Gastrocnemius medialis (tissue), 4 donors: ENCODE measurements at places on chromosomes 11 and 22.

DNA sequence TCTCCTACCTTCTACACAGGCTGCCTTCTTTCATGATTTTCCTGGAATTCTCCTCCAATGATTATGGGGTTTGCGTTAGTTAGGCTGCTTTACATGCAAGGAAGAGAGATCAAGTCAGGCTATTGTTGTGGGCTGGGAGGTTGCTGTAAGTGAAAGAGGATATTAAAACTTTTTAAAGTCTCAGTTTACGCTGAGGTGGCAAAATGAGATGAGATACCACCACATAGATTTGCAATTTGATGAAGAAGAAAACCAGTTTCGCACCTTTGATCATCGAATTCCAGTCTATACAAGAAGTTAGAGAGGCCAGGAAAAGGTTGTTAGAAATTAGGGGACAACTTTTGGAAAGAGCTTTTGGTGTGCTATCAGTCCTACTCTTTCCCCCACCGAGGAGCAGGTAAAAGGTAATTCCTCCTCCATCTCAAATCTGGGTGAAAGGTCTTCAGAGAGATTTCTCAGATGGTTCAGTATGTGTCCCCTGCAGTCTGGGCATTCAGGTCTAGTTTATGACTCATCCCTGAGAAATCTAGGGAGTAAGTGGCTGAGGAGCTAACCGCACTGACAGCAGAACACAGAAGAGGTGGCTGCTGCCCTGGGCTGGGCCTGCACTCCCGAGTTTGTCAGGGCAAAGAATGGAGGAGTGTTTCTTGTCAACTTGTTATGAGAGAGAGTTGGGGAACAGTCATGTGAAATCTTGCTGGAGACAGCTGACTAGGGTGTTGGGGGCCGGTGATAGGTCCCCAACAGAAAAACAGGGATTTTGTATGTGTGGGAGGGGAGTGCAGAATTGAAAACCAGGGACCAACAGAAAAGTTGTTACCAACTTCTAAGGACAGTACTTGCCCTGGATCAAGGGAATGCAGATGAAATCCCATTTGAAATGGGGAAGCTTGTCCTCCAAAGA lies 34.7 kb downstream of the CCDC83 start:
- no peak for DNase-seq
- no peaks in the 10 kb centered on the region for H3K4me1 ChIP-seq
- no peaks in the 10 kb centered on the region for H3K36me3 ChIP-seq
- H3K27ac ChIP-seq: no peak overlapping the region

DNA sequence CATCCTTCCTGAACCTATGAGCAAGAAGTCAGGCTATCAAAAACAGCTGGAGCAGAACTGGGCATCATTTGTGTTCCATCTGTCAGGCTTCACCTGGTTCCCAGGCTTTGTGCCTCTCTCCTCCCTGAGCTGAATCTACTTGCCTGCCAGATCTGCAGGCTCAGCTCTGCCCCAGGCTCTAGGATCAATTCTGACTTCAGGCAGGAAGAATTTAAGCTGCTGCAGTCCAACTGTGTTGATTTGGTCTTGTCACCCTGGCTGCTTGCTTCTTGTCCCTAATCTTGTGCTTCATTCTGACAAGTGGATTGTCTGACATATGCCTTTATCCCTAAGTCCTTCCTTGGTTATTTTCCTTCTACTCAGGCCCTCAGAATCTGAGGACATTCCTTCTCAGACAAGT lies 31.6 kb upstream of the CADM1 start:
- no peaks in the 10 kb centered on the region for H3K36me3 ChIP-seq
- H3K27ac ChIP-seq: no peak overlapping the region
- no peak overlapping the region for H3K4me3 ChIP-seq

GRCh38 chr22:39789788-39790187 lies 103.8 kb downstream of the ENTHD1 start:
- no peaks in the 10 kb centered on the region for H3K4me1 ChIP-seq
- DNase-seq: no peak
- H3K36me3 ChIP-seq: no peaks in the 10 kb centered on the region
- H3K27me3 ChIP-seq: no peaks in the 10 kb centered on the region
- no peak overlapping the region for H3K27ac ChIP-seq
- no peak overlapping the region for H3K4me3 ChIP-seq

GRCh38 chr11:36131721-36132397 lies 157.4 kb downstream of the COMMD9 start:
- no peaks in the 10 kb centered on the region for H3K27me3 ChIP-seq
- H3K4me3 ChIP-seq: no peak overlapping the region
- no peaks in the 10 kb centered on the region for H3K36me3 ChIP-seq
- DNase-seq: peak; percentile 31
- H3K27ac ChIP-seq: no peak overlapping the region

- H3K27ac ChIP-seq: peak within 1 kb of the TSS; percentile 73
- H3K4me1 ChIP-seq: peaks cover 31% of the 10 kb centered on the region
- no peaks in the 10 kb centered on the region for H3K27me3 ChIP-seq
- peak within 1 kb of the TSS; percentile 88 for H3K4me3 ChIP-seq
These were observed at the start of gene TMEM223 for GRCh38 chr11:62791501-62792201. Gene TMEM223, minus strand, starts transcription at chr11:62792006. Its CDS starts 12 bp downstream, at chr11:62791994.

DNA sequence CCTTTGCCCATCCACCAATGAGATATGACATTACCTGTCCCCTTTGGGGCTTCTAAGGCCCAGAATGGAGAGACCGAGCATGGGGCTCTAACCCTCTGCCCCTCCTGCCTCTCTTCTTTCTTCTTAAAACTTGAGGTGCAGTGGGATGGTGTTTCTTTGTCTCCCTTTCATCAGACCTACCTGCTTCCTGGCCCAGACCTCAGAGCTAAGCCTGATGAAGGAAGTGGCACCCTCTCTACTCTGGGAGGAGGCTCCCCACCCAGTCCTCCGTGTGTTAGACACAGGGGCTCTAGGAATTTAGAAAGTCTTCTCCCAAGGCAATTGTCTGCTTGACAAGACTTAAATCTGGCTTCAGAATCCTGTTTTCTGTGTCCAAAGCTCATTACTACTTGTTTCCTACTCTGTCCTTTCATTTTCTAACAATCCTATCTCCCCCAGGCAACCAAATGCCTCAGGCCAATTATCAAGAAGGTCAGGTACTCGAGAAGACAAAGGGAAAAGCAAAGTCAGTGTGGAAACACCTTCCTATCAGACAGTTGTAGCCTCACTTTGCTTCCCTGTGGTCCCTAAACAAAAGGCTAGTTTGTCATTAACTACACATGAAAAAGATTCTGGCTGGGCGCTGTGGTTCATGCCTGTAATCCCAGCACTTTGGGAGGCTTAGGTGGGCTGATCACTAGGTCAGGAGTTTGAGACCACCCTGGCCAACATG lies 20.3 kb upstream of the PARVA start:
- H3K27me3 ChIP-seq: no peaks in the 10 kb centered on the region
- peaks cover 6% of the 10 kb centered on the region for H3K4me1 ChIP-seq
- no peak overlapping the region for H3K27ac ChIP-seq
- H3K36me3 ChIP-seq: no peaks in the 10 kb centered on the region
